ENCODE measurements at places on chromosomes 6 and 20.

DNA sequence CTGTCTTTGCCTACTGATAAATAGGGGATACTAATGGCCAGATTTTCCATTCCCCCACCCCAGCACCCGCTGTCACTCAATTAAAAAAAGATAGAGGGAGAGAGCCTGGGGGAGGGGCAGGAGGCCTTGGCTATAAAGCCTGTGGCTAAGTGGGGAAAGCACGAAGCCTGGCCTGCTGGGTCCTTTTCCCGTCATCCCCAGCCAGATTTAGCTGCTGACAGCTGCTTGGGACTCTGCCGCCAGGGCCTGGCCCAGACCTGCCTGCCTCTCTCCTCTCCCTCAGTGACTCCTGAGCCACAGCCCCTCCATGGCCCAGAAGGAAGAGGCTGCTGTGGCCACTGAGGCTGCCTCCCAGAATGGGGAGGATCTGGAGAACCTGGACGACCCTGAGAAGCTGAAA, at the start of gene APOBEC2:
APOBEC2 (plus strand) TSS at position 162 of the 400 bp plus-strand sequence; CDS start at position 308, 146 bp downstream.
- DNase-seq, result no peak

- DNase-seq, result no peak
Observed at GRCh38 chr6:21935561-21936028, 342.0 kb downstream of the SOX4 start.

DNA sequence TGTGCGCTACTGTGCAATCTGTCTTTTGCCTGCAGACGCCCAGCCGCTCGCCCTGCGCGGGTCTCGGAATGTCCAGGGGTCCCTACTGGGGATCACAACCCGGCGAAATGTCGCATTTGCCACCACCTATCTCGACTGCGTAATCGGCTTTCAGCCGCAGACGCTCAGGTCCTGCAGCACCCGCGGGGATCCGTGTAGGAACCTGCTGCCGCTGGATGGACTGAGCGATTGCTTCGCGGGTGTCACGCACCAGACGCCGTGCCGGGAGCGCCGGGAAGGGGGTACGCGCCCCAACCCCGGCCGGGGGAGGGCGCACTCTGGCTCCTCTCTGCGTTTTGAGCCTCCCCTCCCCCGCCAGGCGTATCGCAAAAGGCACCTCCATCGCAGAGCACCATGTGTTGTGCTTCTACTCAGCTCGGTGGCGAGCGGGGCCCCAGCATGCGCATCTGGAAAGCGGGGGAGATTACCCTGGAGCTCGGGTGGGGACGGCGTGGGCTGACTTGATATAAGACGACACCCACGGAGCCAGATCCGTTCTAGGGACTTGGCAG, 747 bp upstream of the PTPRA start:
- DNase-seq, result peak; percentile 71

DNA sequence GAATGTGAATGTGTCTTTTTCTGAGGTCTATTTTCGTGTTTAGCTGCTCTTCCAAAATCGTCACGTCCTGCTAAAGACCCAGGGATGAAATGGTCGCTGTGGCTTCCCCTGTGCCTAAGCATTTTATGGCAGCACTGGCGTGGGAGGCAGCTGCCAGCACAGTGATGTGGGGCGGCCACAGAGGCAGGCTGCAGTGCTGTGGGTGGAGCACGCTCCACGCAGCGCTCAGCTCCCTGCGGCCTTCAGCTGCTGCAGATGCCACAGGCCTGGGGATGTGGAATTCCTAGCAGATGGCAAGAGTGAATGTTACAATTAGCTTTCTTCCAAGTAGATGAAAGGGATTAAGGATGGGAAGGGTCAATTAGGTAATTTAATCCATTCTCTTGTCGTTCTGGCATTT, 242.6 kb downstream of the SMOC2 start:
- DNase-seq, result no peak

GRCh38 chr20:22504829-22505377, 79.5 kb downstream of the FOXA2 start:
- no peak for DNase-seq

- DNase-seq, result no peak
Observed at GRCh38 chr6:72365773-72366172, 256.1 kb upstream of the KCNQ5 start.

GRCh38 chr6:162854228-162854627, 126.5 kb downstream of the PACRG start:
- no peak for DNase-seq

DNA sequence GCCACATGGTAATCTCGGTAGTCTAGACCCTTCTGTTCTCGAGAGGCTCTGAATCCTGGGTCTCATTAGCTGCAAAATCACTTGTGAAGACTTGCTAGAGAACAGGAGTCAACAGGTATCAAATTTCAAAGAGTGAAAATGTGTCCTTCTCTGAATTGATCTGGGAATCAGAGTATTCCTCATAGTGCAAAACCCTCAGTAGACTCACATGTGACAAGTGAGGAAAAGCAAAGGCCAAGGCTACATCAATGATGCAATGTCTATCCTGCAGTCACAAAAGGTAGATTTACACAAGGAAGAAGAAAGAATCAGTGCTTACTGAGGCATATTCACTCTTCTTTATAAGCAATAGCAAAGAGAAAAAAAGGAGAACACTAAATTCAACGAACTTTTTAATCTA, 1220.0 kb upstream of the GJE1 start:
- DNase-seq, result no peak
